NCI-H774 (cell line): ENCODE measurements at places on chromosomes 6 and 20.

DNA sequence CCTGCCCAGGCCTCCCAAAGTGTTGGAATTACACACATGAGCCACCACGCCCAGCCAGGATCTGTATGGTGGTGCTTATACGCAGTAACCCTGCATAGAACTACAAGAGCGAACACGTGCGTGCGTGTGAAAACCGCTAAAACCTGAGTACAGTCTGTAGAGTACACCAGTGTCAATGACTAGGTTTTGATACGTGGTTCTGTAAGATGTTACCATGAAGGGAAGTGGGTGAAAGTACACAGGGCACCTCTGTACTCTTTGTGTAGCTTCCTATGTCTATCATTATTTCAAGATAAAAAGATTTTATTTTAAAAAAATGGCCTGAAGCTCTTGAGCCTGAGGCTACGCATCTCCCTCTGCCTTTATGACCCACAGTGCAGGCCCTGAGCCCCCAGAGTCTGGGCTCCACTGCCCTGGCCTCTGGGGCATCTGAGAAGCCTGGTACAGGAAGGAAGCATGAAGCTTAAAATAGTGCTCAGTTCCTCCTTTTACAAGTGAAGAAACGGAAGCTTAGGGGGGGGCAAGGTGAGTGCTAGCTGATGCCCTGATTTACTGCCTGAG lies 21.6 kb downstream of the LY86 start:
- no peak for DNase-seq

DNA sequence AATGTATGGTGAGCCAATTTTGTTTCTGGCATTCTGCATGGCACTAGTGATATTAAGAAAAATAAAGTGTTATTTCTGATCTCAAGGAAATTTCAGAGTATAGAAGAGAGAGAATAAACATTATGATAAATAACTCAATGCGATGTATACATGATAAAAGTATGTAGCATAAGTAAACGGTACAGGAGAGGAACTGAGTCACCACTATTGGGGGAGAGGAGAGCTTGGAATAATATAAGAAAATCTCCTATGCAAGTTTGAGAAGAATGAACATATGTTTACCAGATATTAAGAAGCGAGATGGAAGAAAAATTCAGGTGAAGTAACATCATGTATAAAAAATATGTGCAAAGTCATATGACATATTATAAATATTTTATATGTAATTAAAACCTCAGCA lies 1230.3 kb upstream of the CITED2 start:
- no peak for DNase-seq

DNA sequence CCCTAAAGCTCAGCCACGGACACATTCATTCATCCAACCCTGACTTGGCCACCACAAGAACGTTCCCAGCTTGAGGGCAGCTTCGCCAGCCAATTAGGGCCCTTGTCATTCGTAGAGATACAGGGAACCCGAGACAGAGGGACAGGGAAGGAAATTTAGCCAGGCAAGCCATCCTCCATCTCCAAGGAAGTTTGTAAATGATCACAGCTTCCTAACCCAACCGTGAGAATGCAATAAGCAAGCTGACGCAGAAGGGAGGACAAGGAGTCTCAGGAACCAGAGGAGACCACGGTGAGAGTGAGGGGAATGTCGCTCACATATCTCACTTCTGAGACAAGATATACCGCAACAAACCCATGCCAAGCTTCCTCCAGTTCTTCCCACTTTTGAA lies 1.4 kb downstream of the TRAM2 start:
- no peak for DNase-seq

GRCh38 chr6:166989427-166990032 lies 9.7 kb upstream of the CEP43 start:
- DNase-seq = peak; percentile 28

DNA sequence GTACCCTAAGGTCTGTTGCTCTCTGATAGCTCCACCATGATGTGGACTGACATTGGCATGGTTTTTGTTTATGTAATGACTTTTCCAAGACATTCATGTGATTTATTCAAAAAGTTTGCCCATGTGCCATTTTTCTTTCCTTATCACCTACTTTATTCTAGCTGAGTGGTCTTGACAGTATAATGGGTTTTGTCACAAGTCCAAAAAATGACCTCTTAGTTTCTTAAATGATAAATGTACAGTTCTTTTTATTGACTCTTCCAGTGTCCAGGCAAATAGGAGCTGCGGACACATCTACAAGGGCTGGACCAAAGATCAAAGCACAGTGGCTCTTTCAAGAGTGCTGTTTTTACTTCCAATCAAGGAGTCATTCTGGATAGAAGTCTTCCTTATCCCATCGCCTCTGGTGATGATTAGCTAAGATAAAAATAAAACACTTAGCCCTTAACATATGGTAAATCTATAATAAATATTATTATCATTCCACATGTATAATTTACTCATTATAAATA lies 141.4 kb downstream of the MMUT start:
- DNase-seq = no peak

GRCh38 chr6:130815200-130816071 lies 11.8 kb upstream of the SMLR1 start:
- DNase-seq = no peak

GRCh38 chr6:78580923-78581322 lies 286.4 kb upstream of the IRAK1BP1 start:
- DNase-seq = no peak

- DNase-seq = no peak
Measured at GRCh38 chr20:44029848-44030230, 115.2 kb downstream of the TOX2 start.

GRCh38 chr6:53645859-53646258 lies 19.7 kb downstream of the KLHL31 start:
- DNase-seq = no peak

- DNase-seq = no peak
Measured at GRCh38 chr20:31910071-31910803, 39.8 kb downstream of the TTLL9 start.

- DNase-seq = no peak
Measured at GRCh38 chr6:1129131-1129530, 182.8 kb upstream of the FOXQ1 start.

- no peak for DNase-seq
Measured at GRCh38 chr6:144811140-144811539, 526.0 kb downstream of the UTRN start.

- DNase-seq = no peak
Measured at GRCh38 chr20:58102744-58103516, 125.5 kb downstream of the ANKRD60 start.

- no peak for DNase-seq
Measured at GRCh38 chr20:19990850-19991249, 26.3 kb upstream of the NAA20 start.

- DNase-seq = no peak
Measured at GRCh38 chr6:53128842-53129241, 19.8 kb downstream of the GCM1 start.

DNA sequence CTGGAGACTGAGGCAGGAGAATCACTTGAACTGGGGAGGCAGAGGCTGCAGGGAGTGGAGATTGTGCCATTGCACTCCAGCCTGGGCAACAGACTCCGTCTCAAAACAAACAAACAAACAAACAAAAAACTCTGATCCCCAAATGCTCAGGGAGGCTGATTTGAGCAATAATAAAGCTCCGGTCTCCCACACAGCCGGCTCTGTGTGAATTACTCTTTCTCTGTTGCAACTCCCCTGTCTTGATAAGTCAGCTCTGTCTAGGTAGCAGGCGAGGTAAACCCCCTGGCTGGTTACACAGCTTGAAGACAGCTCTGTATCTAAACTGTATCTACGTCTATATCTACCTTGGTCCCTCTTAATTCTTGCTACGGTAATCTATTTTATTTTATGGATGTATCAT lies 6.4 kb upstream of the SERINC3 start:
- no peak for DNase-seq

DNA sequence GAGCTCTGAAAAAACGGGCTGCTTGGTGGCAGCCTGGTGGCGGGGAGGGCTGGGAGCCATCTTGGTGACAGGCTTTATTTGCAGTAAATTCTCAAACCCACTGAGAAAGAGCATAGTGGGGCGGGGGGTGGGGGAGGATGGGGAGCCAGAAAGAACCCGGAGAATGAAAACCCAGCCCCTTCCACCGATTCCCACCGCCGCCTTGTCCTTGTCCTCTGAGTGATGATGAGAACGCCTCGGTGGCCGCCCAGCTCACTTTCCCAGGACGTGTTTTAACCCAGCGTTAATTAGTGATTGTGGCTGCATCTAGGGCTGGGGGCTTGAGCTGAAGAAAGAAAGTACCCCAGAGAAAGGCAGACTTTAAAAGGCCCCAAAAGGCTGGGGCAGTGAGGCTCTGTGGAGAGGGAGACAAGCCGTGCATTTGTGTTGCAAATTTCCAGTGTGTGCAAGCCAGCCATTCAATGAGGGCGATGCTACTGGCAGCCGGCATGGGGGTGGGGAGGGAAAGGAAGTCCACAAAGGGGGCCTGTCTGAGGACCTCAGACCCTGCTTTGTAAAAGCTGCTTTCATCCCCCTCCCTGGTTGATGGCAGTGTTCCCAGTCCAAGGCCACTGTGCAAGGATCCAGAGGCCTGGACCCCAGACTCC lies 6.2 kb upstream of the GHRH start:
- DNase-seq = no peak

DNA sequence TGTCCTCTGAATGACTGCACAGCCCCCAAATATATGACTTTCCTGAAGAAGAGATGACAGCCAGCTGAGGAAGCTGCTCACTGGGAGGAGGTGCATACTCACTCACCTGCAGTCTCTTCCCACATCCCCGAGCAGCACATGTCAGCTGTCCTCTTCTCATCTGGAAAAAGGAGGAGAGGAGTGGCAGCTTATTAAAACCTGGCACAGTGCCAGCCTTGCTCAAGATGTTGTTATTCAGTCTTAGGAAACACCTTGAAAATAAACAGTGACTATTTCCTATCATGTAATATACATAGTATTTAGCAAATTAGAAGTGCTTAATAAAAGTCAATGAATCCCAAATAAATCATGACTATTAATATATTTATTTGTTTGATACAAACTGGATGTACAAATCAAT lies 232.9 kb downstream of the EPM2A start:
- no peak for DNase-seq

DNA sequence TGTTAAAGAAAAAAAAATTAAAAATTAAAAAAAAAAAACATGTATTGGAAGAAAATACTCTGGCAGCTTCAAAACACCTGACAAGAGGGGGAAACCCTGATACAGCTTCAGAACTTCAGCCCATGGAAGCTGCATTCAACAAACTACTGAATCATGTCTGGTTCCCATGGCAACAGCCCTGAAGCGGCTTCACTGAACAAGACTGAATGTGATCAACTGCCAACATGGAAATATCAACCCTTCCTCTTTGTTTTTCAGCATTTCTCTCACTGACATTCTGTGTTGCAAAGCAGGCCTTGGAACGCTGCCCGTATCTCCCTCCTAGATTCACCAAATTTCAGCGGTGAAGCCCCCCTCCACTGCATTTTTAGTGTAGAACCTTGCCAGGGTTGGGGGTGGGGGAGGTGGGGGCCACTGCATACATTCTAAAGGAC lies 91.3 kb upstream of the SHLD1 start:
- DNase-seq = peak; percentile 25

DNA sequence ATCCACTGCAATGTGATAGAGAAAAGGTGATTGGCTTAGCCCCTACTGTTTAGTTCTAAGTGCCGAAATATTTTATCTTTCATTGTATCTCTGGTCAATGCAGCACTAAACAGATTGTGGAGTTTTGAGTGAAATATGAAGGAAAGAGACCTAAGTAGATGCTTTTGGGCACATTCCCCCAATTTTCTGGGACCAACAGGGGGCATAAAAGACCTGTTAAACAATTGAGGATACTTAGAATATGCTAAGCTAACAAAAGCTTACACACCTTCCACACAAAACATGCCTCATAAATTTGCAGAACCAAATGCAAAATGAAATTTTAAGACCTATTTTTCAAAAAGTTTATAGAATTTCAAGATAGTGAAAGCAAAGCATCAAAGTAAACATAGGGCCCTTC lies 746.9 kb downstream of the TBC1D32 start:
- no peak for DNase-seq

- DNase-seq = no peak
Measured at GRCh38 chr6:169884158-169884557, 132.7 kb downstream of the ERMARD start.

DNA sequence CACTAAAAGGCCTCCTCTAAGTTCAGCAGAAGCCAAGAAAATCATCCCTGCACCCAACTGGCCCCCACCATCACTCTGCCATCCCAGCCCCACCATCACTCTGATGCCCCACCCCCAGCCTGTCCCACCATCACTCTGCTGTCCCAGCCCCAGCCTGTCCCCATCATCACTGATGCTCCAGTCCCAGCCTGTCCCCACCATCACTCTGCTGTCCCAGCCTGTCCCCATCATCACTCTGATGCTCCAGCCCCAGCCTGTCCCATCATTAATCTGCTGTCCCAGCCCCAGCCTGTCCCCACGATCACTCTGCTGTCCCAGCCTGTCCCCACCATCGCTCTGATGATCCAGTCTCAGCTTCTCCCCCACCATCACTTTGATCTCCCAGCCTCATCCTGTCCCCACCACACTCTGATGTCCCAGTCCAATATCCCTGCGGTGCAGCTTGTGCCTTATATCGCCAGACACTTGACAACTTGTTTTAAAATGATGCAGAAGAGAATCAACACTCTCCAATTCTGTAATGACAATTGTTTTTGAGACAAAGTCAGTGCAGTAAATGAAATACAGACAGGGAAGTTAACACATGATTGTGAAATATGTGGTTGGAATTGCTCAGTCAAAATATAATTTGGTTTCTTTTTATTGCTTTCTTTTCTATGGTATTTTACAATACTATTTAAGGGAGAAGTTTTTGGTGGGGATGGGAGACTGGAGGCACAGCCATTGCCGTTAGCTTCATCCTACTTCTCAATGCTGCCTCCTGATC lies 100.8 kb downstream of the TNFAIP3 start:
- DNase-seq = no peak

DNA sequence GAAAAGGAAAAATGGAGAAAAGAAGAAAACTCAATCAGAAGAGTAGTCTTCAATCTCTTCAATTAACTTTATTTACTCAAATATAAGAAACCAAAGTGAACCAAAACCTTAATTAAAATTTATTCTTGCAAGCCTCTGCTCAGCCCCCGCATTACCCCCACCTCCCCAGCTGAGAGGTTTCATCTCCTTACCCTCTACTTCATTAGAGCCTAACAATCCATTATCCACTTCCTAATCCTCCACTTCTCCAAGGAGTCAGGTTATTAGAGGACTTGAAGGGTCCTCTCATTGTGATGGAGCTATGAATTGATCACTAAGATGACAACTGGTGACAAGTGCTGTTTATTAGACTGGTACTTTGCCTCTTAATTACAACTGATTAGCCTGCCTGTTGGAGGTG lies 956.5 kb downstream of the TFAP2A start:
- DNase-seq = no peak

DNA sequence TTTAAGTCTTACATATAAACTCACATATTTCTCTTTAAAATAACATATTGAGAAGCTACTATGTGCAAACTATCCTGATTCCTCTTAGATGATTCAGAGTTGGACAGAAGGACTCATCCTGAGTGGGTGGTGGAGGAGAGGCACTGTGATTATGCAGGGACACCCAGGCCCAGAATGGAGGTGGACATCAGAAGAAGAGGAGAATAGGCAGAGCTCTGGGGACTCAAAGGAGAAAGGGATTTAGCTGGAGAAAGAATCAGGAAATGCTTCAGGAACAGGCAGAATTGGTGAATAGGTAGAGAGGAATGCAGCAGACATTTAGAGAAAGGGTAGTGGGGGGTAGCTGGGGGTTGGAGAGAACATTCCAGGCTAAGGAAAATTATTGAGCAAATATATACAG lies 17.4 kb downstream of the RCAN2 start:
- no peak for DNase-seq

GRCh38 chr6:89613790-89614189 lies 24.8 kb downstream of the LYRM2 start:
- no peak for DNase-seq
